Left renal cortex interstitium (tissue), 4 donors: ENCODE measurements at places on chromosomes 2 and 18. TPM values are rescaled to one million over a fixed set of nuclear protein-coding genes. Genes with fewer than 3 reads are reported as not detected.
A peak's percentile ranks its signal among the peaks of the same experiment; 100 is the strongest.

DNA sequence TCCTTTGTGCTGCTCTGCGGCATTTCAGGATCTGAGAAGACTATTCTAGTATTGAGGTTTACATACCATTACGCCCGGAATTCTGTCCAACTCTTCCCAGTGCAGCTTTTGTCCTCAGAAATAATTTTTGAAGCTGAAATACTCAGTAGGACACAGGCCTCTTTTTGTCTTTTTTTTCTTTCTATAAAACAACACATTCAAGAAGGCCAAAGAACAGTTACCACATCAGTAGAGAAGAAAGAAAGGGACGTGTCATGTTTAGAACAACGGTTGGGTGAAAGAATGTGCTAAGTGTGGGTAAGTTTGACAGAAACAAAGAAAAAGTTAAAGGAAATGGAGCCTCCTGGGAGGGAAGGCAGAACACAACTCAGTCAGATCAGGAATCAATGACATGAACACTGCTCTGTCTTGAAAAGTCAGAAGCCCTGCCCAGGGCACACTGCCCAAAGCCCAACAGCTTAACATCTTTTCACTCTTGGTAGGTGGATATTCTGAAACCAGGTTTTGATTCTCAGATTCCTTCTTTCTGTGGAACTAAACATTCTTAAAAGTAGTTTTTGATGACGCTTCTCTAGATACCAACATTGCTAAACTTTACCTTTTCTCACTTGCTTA lies 198.6 kb upstream of the CWC22 start:
- DNase-seq: no peak

DNA sequence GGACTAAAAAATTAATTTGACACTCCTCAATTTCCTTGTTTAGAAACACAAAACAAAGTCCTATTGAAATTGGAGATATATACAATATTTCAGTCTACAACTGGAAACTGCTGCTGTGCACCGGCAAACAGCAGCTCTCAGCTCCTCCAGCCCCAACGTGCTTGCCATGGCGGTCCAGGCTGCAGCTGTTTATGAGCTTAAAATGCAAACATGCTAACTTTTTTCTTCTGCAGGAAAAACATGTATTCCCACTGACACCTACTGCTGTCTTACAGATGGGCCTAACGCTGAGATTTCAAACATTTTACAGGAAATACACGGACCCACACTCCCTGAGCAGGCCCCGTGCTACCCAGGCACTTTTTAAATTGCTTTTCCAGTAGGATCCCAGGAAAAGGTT lies 195.5 kb downstream of the BCL11A start:
- no peak for DNase-seq

- no peak for DNase-seq
Observed at GRCh38 chr2:217774232-217774631, 228.6 kb downstream of the TNS1 start.

GRCh38 chr18:57644540-57644939 lies 22.9 kb upstream of the NARS1 start:
- no peak for DNase-seq

GRCh38 chr2:174027956-174028355 lies 62.8 kb upstream of the SP3 start:
- no peak for DNase-seq

GRCh38 chr2:218152172-218152571 lies 14.6 kb downstream of the CXCR1 start:
- DNase-seq: no peak

DNA sequence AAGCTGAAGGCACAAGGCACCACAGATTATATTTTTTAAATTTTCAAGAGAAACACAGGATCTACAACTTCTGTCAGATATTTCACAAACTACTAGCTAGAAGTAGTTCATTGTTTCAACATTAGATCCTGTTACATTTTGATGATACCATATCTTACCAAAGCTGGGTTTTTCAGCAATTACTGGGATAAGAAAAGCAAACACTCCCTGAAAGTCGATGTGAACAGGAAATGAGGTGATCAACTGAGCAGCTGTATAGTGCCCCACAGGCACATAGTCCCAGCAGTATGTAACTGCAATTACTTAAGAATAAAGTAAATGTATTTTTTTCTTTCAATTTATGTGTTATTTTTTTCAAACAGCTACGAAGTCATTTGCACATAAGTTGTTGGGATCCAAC lies 103.5 kb downstream of the DNER start:
- DNase-seq: no peak

- no peak for DNase-seq
Observed at GRCh38 chr2:23626701-23627230, 241.8 kb downstream of the KLHL29 start.

GRCh38 chr18:22429564-22429963 lies 11.8 kb upstream of the CTAGE1 start:
- no peak for DNase-seq

DNA sequence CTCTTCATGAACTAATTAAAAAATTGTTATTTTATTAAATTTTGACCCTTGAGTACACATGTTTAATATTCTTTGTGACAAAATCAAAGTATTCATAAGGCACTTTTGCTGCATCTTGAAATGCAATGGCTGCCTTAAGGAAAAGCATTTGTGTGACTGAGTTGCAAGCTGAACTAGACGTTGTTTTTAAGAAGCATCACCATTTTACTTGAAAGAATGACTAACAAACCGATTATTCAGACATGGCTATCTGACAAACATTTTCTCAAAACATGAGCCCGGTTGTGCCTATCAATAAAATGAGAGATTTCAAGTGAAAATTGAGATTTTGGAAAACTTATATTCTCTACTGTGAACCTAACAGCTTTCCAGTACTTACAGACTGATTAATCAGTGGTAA lies 2.8 kb downstream of the GCFC2 start:
- no peak for DNase-seq

- peak; percentile 26 for DNase-seq
Observed at GRCh38 chr2:17879137-17879912, 858 bp downstream of the KCNS3 start.

DNA sequence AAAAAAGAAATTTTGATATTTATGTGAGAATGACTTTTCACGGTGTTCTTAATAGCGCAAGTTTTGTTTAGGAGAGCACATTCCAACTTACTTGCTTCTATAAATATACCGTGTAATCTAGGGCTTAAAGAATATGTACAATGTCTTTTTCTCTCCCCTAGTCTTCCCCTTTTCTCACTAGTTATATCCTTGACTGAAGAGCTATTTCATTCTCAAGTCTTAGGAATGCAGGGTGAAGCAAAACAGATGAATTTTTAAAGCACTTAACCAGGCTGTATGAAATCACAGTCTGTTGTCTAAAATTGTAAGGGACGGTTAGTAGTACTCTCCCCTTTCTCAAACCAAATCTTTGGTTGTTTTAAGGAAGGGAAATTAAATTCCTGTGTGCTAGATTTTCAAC lies 29.6 kb upstream of the SLC30A6 start:
- DNase-seq: no peak

- no peak for DNase-seq
Observed at GRCh38 chr2:53438100-53438499, 329.5 kb upstream of the CHAC2 start.

DNA sequence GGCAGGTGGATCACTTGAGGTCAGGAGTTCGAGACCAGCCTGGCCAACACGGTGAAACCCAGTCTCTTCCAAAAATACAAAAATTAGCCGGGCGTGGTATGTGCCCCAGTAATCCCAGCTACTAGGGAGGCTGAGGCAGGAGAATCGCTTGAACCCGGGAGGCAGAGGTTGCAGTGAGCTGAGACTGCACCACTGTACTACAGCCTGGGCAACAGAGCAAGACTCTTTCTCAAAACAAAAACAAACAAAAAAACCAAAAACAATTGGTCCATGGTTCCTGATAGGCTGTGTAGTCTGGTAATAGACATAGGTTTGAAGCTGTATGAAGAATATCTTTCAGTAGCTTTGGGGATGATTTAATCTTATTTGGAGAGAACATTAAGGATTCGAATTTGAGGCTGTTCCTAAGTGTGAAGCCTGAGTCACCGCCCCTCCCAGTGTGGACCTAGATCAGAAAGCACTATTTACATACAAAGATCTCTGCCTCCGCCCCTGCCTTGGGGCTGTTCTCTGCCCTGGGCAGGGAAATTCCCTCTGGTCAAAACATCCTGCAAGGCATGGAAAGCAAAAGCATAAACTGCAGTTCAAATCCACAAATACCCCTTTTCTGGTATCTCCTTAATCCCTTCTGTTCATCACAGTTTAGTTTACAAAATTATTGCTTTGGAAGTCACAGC lies 52.8 kb upstream of the PMAIP1 start:
- no peak for DNase-seq

DNA sequence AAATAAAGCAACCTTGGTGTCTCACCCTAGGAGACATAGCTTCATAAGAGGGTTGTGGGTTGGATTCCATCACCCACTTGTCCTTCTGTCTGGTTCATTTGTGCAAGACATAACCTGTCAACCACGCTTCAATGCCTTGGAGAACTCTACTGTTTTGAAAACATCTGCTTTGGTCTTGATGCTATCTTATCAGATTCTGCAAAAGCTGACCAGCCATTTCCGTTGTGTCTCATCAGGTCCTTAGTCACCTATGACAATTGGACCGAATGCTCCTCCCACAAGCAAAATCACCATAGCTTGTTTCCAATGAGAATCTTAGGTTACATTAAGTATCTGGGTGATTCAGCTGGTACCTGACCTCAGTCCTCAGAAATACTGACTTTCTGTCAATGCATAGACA lies 35.4 kb downstream of the STAT4 start:
- no peak for DNase-seq

DNA sequence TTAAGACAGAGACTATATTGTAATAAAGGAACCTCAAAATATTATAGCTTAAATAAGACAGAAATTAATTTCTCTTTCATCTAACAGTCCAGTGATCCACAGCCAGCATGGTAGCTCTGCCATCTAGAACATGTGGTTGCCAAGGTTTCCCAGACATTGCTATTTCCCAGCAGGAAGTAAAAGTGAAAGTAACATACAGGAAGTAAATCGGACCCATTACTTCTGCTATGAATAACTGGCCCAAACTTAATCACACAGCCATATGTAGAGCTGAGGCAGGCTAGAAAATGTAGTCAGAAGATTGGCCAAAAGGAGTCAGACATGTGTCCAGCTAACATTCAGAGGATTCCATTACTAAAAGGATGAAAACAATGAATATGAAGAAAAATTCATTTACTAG lies 71.0 kb downstream of the NOL4 start:
- no peak for DNase-seq

DNA sequence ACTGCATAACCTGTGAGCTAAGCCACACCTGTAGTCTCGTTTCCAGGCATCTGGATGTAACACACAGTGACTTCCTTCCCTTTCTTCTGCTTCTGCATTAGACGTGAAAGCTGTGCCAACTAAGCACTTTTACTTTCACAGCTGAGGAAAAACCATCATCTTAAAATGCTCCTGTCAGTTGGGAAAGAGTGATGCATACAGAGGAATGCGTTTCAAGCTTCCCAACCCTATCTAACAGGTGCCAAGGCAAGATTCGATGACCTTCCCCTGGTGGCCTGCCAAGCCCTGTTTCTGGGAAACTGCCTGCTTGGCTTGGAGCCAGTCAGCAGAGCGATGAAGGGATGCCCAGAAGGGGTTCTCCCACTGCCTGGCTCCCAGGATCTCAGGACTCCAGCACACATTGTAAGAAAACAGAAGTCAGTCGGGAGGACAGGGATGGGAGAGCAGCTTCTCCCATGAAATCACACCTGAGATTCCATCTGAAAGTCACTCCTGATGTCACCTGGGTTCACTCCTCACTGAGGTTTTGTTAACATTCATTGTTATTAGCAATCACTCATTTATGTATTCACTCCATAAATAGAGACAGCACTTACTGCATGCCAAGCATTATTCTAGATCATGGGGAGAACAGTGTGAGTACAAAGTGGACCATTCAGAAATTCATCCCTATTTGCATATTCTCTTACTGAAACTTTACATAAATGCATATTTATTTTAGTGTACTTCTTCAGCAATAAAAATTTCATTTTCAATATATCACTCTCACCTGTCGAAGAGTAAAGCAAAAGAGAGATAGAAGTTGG lies 64.1 kb downstream of the DTNA start:
- no peak for DNase-seq

DNA sequence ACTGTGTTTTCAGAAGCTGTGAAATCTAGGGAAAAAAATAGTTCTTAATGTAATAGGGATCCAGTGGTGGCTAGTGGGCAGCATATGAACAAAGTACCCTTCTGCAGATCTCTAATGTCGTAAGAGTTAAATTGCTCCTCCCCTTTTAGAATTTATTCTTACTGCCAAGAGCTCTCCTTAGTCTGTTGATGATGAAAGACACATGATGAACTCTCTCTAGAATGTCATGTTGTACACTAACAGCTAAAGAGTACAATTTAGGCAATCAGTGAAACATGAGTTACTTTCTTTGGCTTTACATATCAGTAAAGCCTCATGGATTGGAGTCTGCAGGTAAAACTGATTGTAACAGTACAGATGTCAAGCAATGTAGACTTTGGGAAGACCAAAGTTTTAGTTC lies 84.2 kb downstream of the SLC39A10 start:
- DNase-seq: no peak

DNA sequence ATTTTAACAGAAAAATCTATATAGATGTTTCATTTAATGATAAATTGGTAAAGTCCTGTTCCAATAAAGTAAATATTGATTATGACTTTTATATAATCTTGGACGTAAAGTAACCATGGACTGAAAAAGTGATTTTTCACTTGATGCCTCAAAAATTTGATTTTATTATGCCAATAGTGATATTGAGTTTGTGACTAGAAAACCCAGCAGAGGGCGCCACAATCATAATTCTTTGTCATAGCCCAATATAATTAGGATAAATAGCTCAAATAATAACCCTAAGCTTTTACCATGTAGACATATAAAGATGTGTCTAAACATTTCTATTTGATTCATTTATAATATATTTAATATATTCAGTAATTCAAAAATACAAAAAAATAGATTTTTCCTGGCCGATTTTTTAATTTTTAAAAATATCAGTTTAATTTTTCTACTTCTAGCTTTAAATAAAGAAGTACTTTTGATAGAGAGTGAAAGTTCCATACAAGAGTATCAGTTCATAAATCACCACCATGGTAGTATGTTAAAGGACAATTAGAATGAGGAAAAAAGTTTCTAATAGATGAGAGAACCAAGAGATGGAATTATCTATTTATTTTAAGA lies 30.7 kb downstream of the CAMKMT start:
- no peak for DNase-seq

GRCh38 chr2:142130111-142131009 lies 456 bp downstream of the LRP1B start:
- DNase-seq: peak; percentile 56

GRCh38 chr2:71619230-71619741 lies 165.9 kb downstream of the DYSF start:
- no peak for DNase-seq

CNTNAP5 gene
- not detected for polyA plus RNA-seq

MZT2A gene
- 64.7 TPM for polyA plus RNA-seq

SERPINB10 gene
- polyA plus RNA-seq: 0.33 TPM

PAX8 gene
- 202 TPM for polyA plus RNA-seq

ZNF385B gene
- polyA plus RNA-seq: 12.6 TPM

SERPINB13 gene
- polyA plus RNA-seq: not detected

GAD1 gene
- 0.64 TPM for polyA plus RNA-seq

SESTD1 gene
- 66.5 TPM for polyA plus RNA-seq

CTAGE1 gene
- 0.05 TPM for polyA plus RNA-seq

AQP12B gene
- polyA plus RNA-seq: 0.19 TPM

EPHA4 gene
- polyA plus RNA-seq: 56.7 TPM
